T-cell (primary cell): ENCODE measurements at places on chromosomes 11 and 22. TPM values are rescaled to one million over a fixed set of nuclear protein-coding genes. Genes with fewer than 3 reads are reported as not detected.

Gene KLHL35
- total RNA-seq = 1.7 TPM

Gene BAD
- 31.8 TPM for total RNA-seq

Gene CRYBB3
- 0.89 TPM for total RNA-seq

Gene APOA5
- total RNA-seq = not detected

Gene APOL3
- 181 TPM for total RNA-seq

DNA sequence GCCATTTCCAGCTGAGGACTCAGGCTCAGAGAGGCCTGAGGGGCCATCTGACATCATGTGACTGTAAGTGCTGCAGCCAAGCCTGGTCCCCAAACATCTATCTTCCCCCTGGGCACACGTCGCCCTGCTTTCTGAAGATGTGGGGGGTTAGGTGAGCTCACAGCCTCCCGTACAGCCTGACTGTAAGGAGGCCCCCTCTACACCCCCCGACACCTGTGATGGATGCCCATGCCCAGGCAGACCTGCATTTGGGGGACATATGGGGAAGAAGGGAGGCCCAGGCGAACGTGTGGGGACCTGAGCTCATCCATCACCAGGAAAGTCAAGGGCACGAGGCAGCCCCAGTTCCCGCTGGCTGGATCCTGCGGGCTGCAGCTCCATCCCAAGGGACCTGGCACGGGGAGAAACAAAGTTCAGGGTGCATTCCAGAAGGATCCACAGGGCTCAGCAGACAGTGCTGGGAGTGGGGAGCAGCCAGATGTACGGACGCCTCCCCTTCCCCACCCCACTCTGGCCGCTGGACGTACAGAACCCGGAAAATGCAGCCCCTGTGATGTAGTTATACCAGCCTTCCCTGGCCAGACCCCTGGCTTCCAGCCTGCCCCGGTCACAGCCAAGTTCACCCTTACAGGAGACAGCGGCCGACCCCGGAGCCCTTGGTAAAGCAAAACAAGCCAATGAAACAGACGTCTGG lies 1431.4 kb downstream of the BRD1 start:
- DNase-seq = no peak

GRCh38 chr22:41384128-41384527 lies 2.4 kb downstream of the TEF start:
- no peak for DNase-seq
